ENCODE measurements at places on chromosomes 2 and 18.

GRCh38 chr2:99072551-99072950 is 69.0 kb upstream of the C2orf15 start:
- no peak for DNase-seq

GRCh38 chr18:60936101-60936500 is 397.1 kb upstream of the CDH20 start:
- no peak for DNase-seq

- DNase-seq = no peak
Observed at GRCh38 chr2:239539776-239540100, 138.9 kb upstream of the HDAC4 start.

- no peak for DNase-seq
Observed at GRCh38 chr2:206452242-206452641, 8.9 kb downstream of the ADAM23 start.

DNA sequence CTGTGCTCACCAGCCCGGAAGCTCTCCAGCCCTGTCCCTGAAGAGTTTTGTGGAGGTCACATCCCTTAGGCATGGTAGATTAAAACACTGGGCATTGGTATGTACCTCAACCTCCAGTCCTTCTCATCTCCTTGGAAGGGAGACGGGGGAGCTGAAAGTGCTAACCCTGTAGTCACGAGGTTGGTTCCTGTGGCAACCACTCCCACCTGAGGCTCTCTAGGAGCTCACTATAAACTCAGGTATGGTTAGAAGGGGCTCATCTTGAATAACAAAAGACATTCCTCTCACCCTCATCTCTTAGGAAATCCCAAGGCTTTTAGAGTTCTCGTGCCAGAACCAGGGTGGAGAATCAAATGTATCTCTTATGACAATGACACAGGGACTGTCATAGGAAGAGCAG is 43.0 kb upstream of the MGAT4A start:
- DNase-seq = no peak

- DNase-seq = no peak
Observed at GRCh38 chr2:10504370-10504993, 56.4 kb upstream of the ODC1 start.

- DNase-seq = peak; percentile 38
Observed at GRCh38 chr2:172472446-172473033, 45.2 kb downstream of the ITGA6 start.

- no peak for DNase-seq
Observed at GRCh38 chr18:26575865-26576217, 27.5 kb upstream of the KCTD1 start.

DNA sequence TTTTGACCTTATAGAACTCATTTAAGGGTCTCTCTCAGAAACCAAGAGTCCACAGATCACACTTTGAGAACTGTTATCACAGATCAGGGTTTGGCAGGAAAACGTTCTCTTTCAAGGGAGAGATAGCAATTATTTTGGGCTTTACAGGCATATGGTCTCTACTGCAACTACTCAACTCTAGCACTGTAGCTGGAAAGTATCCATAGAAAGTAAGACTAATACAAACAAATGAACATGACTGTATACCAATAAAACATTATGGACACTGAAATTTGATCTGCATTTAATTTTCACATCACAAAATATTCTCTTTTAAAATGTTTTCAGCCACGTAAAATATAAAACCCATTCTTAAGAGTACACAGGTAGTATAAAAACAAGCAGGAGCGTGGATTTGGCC is 100.5 kb downstream of the TRIP12 start:
- no peak for DNase-seq

GRCh38 chr2:215417400-215417951 is 18.4 kb downstream of the FN1 start:
- no peak for DNase-seq

GRCh38 chr2:105652014-105652796 is 92.5 kb upstream of the NCK2 start:
- no peak for DNase-seq

DNA sequence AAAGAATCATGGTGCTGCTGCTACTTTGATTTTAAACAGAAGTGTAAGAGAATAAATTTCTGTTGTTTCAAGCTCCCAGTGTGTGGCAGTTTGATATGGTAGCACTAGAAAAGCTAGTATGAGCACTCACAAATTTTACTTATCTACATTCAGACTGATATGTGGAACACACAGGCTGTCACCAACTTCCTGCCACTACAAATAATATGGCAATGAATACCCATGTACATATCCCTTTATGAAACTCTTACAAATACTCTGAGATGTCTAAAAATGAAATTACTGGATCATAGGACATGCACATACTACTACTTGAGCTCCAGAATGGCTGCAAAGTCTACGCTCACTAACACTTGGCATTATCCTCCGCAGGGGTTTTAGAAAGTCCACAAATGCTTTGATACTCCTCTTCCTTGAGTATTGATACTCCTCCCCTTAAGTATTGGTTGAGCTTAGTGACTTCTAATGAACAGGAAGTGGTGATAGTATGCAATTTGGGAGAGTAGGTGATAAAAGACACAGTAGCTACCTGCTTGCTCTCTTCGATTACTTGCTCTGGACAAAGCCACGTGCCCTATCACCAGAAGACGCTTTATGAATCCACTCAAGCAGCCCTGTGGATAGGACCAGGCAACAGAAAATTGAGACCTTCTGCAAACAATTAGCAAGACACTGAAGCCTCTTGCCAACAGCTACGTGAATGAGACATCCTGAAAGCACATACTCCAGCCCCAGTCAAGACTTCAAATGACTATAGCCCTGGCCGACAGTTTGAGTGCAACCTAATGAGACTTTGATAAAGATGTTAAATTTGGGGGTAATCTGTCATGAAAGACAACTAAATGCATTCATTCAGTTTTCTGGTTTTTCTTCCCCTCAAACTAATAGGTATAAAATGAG is 35.4 kb downstream of the FBXO11 start:
- no peak for DNase-seq

DNA sequence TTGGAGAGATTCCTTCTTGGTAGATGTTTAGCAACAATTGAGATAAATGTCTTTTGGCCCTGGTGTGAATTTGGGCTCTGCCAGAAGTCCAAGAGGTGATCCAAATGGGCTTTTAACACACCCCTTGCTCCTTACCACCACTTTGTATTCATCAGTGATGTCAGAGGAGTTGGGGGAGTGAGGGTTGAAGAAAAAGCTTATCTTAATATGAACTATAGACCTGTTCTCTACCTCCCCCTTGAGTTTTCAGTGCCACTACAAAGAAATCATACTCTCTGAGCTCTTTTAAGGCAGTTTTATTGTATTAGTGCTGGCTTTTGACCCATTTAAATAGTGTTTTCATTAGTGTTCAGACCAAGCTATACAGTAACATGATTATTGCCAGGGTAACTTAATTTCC is 229.1 kb downstream of the PHLPP1 start:
- no peak for DNase-seq

DNA sequence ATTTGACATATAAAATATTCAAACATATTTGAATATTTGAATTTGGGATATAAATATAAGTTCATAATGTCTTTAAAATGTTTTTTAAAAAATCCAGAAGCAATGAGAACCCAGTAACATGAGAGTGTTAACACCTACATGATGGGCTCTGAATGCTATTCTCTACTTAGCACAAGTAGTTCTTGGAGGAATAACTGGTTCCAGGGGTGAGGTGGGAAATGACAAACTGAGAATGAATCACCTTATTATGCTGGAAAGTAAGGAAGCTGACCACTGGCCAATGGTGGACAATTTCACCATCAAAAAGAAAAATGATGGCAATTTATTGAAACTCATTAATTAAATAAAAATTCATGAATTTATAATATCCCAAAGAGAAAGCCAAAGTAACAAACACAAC is 79.6 kb upstream of the NABP1 start:
- DNase-seq = no peak

DNA sequence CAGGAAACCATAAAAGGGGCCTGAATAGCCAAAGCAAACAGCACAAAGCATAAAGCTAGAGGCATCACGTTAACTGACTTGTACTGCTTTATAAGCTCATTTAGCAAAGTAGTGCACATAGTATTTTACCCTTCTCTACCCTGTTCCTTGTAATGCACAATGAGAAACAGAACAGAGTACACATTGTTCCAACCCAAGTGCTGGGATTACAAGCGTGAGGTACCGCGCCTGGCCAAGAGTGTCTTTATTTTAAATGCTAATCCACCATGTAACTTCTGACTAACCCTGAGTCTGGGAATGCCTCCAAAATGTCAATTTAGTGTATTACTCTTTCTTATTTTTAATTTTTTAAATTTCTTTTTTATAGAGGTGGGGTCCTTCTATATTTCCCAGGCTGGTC is 46.4 kb upstream of the STON1 start:
- DNase-seq = no peak

DNA sequence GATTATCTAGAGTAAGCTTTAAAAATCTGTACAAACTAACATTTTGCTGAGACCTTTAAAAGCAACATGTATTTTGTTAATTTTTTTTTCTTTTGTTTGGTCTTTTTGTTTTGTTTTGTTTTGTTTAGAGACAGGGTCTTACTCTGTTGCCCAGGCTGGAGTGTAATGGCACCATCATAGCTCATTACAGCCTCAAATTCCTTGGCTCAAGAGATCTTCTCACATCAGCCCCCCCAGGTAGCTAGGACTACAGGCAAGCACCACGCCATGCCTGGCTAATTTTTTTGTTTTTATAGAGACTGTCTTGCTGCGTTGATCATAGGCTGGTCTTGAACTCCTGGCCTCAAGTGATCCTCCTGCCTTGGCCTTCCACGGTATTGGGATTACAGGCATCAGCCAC is 23.1 kb downstream of the RBBP8 start:
- DNase-seq = no peak

GRCh38 chr18:13309748-13310670 is 91.4 kb downstream of the LDLRAD4 start:
- DNase-seq = no peak

GRCh38 chr2:55809875-55810621 is 113.5 kb downstream of the EFEMP1 start:
- no peak for DNase-seq

DNA sequence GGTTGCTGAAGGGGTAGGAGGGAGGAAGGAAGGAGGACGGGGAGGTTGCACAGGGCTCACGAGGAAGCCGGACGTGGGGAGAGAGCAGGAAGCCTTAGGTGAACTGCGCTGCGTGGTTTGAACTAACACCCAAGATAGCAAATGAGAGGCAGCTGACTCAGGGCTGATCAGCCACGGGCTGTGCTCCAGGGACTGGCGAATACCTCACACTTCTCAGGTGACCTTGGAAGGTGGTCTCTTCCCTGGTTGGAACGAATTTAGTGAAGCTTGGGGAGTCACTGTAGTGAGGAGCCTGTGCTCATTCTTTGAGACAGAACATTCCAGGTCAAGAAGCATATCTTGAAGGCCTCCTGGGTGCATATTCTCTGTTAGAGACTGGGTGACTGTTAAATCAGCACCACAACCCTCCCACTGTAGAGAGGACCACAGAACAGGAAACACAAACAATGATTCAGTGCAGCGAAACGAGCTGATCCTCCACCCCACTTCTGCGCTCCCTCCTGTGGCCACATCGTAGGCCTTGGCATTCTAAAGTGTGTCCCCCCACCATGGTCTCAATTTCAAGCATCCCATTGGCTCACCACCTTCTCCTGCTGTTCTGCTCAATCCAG is 33.8 kb downstream of the TOGARAM2 start:
- DNase-seq = peak; percentile 81

DNA sequence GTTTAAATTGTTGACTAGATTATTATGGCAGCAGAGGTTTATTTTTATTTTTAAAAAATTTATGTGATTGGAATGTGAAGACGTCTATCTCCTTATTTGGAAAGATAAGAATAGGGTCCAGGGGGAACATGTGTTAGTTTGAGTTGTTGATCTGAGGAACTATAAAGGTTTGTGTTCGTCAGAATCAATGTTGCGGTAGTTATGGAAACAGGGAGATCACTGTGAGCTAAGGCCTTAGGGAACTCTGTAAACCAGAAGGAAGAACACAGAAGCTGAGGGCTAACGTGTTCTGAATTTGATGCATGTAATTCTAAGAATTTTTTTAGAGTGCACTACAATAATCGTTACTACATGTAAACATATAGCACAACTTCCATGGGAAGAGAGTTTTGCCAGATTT is 168.5 kb upstream of the ZSWIM2 start:
- no peak for DNase-seq

DNA sequence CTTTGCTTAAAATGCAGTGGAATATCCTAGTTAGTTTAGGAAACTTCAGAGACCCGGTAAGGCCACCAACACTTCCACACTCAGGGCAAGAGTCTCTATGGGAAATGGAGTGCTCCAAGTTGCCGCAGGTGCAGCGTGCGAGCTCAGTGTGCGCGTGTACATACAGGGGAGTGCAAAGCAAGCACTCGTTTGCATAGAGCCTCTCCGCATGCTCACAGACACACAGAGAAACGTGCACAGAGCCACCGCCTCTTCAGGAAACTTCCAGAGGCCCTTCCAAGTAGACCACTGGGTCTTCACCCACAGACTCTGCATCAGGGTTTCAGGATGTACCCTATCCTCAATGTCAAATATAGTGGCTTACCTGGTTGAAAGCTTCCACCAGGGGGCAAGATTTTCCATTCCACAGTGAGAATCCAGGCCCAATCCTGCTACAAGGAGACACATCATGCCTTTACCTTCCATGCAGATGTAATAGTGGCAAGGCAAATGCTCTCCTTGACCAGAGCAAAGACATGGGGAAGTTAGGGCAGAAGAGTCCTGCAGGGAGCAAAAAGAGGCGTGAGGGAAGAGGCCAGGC is 513.0 kb upstream of the MYT1L start:
- no peak for DNase-seq

- no peak for DNase-seq
Observed at GRCh38 chr18:43572163-43572562, 294.9 kb upstream of the SYT4 start.

GRCh38 chr2:219331560-219332213 is 857 bp downstream of the RESP18 start:
- peak; percentile 30 for DNase-seq

- DNase-seq = no peak
Observed at GRCh38 chr18:54961016-54961423, 1.8 kb upstream of the CCDC68 start.

GRCh38 chr2:160489111-160489510 is 4.5 kb downstream of the RBMS1 start:
- no peak for DNase-seq

DNA sequence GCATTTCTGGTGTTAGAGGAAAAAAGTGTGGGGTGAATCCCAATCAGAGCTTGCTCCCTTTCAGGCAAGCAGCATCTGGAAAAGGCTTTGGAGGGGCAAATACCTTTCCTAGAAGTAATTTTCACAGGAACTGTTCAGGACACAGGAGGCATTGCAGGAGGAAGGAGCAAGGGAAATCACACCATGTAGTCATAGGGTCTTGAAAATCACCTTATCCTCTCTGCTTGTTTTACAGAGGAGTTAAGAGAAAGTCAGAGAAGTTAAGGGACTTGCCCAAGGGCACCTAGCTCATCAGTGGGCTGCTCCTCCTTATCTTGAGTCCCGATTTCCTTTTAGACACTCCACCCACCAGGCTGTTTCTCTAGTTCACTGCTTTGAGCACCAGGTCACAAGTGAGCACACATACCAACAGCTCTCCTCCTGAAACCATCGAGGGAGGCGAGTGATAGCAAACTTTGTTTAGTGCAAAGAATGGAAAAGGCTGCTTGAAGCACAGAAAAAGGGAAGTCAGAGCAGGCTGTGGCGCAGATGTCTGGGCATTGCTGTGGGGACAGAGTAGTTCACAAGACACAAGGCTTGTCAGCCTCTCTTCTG is 89.2 kb upstream of the CXCR4 start:
- no peak for DNase-seq

GRCh38 chr2:118242216-118242615 is 153.9 kb downstream of the INSIG2 start:
- DNase-seq = no peak

Data from activated CD4-positive, alpha-beta T cell treated with anti-CD3 and anti-CD28 coated beads, Interleukin-2, amount 10 ng/mL, durations not matched to agents 7 days and 5 days (primary cell).